ENCODE measurements at places on chromosomes 6 and 20.

DNA sequence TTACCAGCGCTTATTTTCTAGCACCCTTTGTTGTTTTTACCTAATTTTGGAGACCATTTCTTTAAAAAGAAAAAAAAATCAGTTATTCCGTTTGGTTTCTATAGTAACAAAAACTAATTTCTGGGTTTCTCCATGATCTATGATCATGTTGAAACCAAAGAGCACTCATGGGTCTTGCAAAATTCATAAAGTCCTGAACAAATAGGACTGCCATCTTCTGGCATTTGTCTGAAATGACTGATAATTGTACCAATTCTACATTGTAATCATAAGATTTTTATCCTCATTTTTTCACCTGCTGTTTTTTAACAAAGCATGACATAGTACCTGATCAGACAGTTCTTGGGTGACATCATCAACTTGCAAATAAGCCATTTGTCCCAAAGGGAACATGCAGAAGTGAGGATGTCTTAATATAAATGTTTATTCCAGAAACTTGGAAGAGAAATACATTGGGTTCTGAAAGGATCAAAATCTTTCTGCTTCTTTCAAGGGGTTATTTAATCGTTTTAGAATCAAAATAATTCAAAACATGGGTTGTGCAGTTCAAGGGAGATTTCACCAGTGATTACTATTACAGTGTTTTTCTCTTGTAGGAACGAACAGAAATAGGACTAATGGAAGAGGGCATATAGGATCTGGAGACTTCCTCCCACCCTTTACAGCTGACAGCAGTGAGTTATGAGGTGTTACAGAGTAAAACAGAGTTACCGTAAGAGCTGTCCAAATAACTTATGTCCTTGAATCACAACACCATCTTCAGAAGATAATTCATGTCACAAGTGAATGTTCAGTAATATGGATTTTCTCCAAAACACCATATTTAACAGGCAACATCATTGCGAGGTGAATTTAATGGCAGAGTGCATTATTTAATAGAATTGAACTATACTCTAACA is 87.1 kb upstream of the GJE1 start:
- DNase-seq = no peak

- DNase-seq = no peak
Observed at GRCh38 chr6:155882527-155883333, 427.1 kb upstream of the NOX3 start.

- DNase-seq = no peak
Observed at GRCh38 chr20:47466704-47467459, 34.8 kb upstream of the NCOA3 start.

- DNase-seq = no peak
Observed at GRCh38 chr6:24517659-24518543, 23.1 kb downstream of the ALDH5A1 start.

GRCh38 chr6:143451531-143451930 is 926 bp downstream of the PEX3 start:
- DNase-seq = no peak

GRCh38 chr6:34241351-34242215 is 4.9 kb downstream of the HMGA1 start:
- no peak for DNase-seq

DNA sequence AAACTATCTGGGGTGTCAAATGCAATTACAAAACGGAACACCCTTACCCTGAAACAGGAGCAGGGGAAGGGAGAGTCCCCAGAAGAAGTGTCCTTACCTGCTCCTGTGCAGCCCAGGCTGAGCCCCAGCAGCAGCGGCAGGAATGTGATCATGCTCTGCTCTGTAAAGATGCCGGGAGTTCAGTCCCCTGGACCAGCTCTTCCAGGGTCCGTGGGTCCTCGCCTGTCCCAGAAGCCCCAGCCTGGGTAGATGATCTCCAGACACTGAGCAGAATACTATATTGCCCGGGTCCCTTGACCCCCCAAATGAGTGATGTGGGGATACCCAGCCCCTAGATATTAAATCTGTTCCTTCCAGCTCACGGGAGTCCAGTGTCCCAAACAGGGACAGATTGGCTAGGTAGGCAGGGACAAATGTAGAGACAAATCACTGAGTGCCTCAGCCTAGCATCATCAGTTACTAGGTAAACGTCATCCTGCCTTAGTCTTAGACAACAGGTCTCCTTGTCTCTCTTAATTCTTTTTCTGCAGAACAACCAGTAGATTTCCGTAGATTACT is at the start of gene HLA-DMB:
Gene HLA-DMB (minus strand): TSS at position 373 of the 558 bp plus-strand sequence. CDS start 221 bp downstream, at position 152.
- no peak for DNase-seq

DNA sequence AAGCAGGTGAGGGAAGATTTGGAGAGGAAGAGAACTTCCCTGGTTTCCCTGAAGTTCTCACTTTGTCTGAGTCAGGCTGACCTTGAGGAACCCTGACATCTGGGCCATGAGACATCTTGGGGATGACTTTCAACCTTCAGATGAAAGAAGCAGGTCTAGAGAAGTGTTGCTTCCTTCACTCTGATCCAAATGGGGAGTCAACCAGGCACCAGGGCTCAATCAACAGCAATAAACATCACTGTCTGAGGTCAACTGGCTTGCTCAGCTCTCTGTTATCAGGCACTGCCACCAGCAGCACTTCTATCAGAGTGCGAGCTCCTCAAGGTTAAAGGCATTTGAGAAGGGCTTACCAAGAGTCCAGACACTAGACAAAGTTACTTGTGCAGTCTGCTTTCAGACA is 6.3 kb downstream of the ACOT8 start:
- DNase-seq = no peak

DNA sequence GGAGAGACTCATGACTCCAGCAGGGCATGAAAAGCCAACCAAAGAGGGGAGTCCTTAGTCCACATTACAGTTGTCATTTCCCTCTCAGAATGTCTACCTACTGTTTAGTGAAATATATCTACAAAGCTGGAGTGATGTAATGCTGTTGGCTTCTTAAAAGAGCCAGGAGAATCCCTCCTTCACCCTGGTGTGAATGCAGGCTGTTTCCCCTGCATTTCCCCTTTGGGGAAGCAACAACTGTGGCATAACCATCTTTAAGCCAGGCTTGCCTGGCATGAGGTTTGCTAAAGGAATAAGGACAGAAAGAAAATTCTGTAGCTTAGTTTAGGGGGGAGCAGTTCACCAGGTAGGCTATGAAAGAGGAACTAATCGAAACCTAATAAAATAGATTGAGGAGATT is 129.5 kb downstream of the CRYBG1 start:
- no peak for DNase-seq

- DNase-seq = no peak
Observed at GRCh38 chr6:88045521-88046136, 2.0 kb upstream of the SPACA1 start.

DNA sequence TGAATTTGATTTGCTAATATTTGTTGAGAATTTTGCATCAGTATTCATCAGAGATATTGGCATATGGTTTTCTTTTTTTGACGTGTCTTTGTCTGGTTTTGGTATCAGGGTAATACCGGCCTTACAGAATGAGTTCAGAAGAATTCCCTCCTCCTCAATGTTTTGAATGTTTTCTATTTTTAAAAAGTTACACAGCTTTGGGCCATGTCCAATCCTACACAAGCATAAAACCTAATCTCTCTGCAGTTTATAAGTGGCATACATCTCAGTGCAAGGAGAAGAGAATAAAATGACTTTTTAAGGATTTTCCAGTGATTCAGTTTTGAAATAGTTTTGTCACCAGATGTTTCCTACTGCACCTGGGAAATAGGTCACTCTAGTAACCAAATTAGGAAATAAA is 185.5 kb downstream of the COL12A1 start:
- DNase-seq = no peak

DNA sequence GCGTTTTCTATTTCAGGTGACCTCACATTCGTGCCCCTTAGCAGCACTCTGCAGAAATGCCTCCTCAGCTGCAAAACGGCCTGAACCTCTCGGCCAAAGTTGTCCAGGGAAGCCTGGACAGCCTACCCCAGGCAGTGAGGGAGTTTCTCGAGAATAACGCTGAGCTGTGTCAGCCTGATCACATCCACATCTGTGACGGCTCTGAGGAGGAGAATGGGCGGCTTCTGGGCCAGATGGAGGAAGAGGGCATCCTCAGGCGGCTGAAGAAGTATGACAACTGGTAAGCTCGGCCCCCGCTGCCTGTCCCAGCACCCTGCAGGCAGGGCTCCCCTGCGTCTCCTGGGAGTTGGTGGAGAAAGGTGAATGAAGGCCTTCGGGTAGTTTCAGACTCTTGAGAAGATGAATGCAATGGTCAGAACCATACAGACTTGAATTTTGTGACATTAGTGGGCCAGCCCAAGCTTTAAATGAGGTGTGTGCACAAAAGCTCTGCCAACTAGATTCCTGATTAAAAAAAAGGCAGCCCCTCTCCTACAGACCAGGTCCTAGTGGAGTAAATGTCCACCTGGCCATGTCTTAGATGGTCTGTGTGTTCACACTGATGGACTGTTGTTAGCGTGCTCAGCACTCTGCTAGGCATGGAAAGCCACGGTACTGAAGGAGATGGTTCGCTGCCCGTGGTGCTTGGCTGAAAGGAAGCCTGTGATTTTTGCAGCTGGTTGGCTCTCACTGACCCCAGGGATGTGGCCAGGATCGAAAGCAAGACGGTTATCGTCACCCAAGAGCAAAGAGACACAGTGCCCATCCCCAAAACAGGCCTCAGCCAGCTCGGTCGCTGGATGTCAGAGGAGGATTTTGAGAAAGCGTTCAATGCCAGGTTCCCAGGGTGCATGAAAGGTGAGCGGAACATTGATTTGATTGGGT is 708 bp downstream of the PCK1 start:
- no peak for DNase-seq

DNA sequence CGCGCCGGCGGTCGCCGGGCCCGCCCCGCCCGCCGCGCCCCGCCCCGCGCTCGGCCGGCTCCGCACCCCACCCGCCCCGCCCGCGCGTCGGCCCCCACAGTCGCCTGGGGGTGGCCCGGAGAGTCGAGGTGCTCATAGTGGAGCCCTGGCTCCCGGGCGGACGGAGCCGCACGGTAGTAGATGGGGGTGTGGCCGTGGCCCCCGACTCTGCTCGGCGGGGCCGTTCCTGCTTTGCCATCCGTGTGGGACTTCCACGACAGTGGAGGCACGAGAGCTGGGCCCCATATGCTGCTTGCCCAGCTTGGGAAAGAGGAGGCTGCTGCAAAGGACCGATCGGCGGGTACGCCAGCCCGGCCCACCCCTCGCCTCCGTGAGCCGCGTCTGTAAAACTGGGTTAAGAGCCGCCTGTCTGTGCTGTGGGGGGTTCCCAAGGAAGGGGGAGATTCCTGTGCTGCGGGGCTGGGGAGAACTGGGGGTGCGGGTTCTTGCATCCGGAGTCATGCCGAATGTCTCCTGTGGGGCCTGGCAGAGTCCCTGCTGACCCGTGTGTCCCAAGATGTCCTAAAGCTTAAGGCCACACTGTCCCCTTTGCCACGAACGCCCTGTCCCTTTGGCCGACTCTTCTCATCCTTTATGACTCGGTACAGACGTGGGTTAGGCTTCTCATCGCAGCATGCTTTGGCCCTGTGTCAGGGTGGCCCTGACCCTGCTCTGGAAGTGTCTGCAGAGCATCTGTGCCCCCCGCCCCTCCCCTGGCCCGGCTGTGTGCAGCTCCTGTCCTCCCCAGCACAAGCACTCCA is at the start of gene OPRL1:
Gene OPRL1 (plus strand): TSS at position 70 of the 800 bp plus-strand sequence. CDS start 12,639 bp downstream, outside the sequence.
- no peak for DNase-seq

- DNase-seq = no peak
Observed at GRCh38 chr20:20267685-20268370, 100.1 kb upstream of the INSM1 start.

DNA sequence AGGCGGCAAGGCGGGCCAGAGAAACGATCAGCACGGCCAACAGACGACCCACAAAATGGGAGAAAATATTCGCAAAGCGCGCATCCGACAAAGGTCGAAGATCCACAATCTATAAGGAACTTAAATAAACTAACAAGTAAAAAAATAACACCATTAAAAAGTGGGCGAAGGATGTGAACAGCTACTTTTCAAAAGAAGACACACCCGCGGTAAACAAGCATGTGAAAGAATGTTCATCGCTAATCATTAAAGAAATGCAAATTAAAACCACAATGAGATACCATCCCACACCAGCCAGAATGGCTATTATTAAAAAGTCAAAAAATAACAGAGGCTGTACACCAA is 117.8 kb upstream of the SIRPA start:
- no peak for DNase-seq

GRCh38 chr6:41733707-41734665 is 1.4 kb downstream of the TFEB start:
- DNase-seq = peak; percentile 52

DNA sequence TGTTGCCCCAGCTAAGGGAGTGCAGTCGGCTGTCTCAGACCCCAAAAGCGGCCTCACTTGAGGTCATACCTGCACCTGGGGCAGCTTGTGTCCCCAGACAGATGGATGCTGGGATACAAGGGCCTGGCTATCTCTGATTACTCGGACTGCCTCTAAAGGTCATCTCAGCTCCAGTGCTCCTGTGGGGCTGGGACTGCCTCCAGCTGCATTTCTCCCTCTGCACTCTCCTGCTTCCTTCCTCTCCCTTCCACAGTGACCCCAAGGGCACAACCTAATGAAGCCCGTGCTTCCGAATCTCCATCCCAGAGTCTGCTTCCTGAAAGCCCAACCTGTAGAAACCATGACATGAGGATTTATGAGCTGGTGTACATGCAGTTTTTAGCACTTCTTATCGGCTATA is 22.8 kb upstream of the OCSTAMP start:
- DNase-seq = no peak

DNA sequence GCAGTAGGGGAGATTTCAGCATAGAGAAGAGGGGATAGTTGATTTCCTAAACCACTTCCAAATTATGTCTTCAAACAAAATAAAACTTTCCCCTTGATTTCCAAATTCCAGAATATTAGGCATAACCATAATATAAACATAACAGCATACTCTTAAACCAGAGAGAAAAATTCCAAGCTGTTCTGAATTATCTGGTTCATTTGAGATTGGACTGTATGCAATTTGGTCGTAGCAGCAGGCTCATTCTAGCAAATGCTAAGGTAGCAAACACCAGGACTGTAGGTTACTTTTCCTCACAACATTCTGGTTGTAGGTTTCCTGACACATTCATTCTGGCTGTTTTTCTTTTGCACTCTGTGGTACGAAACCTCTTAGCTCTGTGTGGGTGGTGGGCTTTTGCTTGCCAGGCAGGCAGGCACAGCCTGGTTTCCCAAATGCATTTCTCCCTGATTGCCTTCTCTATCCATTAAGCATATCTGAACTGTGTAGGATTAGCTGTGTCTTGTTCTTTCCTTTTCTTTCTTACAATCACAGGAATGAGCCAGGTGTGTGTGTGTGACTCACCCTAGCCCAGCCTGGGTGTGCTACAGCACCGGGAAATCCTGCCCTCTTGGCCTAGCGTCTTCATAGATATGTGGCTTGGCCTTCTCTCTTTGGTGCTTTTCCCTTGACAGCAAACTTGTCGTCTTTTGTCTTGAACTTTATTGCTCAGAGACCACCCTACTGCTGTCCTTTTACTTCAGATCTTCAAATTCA is 77.1 kb downstream of the JARID2 start:
- DNase-seq = no peak

- no peak for DNase-seq
Observed at GRCh38 chr6:33324125-33324524, 6.6 kb upstream of the ZBTB22 start.
